Stimulated activated CD4-positive, alpha-beta T cell treated with anti-CD3 and anti-CD28 coated beads, TNF-alpha, amount 100 ng/mL, for 4 hours (primary cell): ENCODE measurements at places on chromosomes 13 and 19.

DNA sequence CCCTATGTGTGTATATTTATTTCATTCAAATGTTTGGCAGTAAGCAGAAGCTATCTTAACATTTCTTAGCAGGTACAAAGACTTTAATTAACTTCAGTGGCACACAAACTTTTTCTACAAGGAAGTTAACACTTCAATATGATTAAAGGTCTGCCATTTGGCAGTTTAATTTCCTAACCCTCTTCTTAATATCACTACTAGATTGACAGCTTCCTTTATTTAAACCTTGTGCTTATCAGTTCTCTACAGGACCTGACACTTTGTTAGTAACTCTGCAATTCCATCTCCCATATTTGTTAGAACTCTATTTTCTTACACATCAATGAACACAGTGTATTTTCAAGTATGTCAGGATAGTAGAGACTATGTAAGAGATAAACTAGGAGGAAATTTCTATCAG, 152.4 kb upstream of the ATXN8OS start:
- no peak for DNase-seq

DNA sequence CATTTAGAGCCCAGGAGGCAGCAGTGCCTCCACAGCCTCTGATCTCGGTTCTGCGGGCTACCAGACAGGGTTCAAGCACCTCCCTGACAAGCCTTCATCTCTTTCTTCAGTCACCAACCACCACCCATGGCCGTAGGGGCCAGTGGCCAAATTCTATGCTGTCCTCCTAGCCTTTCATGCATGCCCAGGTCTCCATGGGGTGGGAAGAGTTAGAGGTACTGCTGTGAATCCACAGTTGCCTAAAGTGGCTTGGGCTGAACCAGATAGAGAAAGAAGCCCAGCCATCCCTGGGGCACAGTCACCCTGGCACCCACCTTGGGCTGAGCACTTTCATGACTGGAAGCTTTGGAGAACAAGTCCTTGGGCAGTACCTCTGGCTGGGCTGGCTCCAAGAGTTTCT, 97.4 kb downstream of the ZDHHC20 start:
- DNase-seq: no peak

- no peak for DNase-seq
Measured at GRCh38 chr19:17243211-17243829, 2.4 kb downstream of the NR2F6 start.

DNA sequence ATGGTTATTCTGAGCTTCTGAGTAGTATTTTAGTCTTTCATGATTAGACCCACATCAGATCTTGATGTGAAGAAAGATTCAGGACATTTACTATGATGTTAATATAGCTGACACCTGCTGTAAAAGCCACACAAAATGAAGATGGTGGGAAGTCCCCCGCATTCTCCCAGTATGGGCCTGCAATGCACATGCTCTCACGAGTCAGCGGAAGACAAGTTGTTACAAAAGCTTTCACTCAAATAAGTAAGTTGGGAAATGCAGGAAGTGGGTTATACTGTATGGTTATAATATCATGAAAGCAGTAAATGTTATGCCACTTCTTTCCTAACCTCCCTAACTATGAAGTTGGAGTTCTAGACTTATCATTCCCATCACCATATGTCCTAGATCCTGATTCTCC, 171.9 kb downstream of the KLF5 start:
- DNase-seq: no peak

GRCh38 chr13:33494596-33495204, 209.1 kb upstream of the STARD13 start:
- DNase-seq: no peak

DNA sequence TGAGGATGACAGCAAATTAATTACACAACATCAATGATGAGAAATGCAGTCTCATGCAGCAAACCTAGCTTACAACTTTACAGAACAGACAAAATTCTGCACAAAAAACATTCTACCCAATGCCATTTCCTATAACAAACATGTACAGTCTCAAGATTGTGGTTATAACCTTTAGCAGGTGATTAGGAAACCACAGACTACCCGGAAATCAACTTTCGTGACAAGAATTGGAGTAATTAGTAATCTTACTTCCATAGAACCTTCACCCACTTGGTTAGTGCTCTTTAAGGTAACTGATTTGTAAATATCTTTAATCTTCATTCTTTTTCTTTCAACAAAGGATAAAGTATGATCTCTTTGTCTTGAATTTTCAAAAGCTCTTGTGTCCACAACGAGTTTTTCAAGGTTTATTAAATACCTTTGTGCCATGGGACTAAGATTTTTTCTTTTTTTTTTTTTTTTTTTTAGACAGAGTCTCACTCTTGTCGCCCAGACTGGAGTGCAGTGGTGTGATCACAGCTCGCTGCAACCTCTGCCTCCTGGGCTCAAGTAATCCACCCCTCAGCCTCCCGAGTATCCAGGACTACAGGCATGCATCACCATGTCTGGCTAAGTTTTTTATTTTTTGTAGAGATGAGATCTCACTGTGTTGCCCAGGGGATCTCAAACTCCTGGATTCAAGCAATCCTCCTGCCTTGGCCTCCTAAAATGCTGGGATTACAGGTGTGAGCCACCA, 78.8 kb downstream of the MAP4K1 start:
- no peak for DNase-seq

DNA sequence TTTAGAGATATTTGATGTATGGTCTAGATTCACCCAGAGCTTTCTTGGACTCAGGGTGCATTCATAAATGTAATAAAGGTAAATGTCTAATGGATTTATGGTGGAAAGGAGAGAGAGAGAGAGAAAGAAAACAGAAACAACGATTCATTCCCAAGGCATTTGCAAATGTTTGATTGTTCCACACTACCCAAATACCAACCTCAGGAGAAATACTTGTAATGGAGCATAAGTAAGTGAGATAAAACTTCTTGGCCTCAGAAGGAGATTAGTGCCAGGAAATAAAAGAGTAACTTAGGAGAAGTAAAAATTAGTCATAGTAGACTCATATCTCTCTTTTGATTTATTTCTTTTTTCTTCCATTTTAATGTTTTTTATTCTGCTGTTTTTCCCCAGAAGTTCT, 40.6 kb upstream of the DGKH start:
- DNase-seq: no peak

GRCh38 chr19:23906835-23907234, 7.9 kb upstream of the ZNF726 start:
- DNase-seq: no peak

DNA sequence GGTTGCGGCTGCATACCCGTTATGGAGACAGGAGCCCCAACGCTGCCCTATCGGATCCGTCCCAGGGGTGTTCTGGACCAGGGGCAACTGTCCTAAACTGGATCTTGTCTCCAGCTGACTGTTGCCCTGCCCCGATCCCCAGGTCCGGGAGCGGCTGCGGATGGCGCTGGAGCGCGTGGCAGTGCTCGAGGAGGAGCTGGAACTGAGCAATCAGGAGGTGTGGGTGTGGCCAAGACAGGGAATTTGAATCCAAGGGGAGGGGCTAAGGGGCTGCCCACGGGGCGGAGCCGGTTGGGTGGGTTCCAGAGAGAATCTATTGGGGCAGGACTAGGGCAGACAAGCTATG, 9.9 kb downstream of the PPFIA3 start:
- DNase-seq: no peak
